ENCODE measurements at places on chromosomes 4 and X.

DNA sequence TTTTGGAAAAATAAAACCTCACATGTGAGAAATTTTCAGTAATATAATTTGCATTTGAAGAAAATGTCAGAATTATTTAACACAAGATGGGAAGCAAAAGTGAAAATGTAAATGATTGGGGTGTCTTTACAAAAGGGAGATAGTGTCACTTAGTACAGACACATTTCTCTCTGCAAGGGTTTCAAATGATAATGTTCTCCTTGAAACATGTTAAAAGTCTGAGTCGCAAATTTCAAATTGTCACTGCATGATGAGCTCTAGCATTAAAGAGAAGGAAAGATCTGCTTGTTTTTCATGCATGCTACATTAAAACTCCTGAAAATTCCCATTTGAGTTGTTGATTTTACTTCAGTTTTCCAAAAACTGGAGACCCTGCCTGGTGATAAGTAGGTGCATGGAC is 122.0 kb upstream of the LDB2 start:
- DNase-seq, result no peak

DNA sequence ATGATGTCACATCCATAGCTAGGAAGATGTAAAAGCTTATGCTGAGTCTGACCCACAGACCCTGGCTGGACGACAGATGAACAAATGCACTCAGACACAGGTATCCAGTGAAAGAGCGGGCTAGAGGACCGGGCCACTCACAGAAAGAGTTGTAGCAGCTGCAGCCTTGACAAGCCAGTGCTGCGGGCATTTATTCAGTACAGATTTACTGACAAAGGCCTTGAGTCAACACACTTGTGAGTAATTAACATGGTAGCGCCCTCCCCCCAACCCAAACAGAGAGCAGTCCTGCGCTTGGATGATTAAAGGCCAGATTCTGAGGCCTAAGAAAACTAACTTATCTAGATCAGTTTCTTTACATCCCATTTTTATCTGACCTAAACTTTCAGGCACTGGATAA is 244.6 kb downstream of the SPANXN4 start:
- no peak for DNase-seq

- no peak for DNase-seq
Observed at GRCh38 chrX:130426531-130426930, 24.7 kb downstream of the RBMX2 start.

- DNase-seq, result no peak
Observed at GRCh38 chrX:81527881-81528440, 326.1 kb downstream of the SH3BGRL start.

GRCh38 chrX:19075754-19076153 is 46.5 kb downstream of the ADGRG2 start:
- no peak for DNase-seq

GRCh38 chr4:914531-914930 is 17.6 kb downstream of the GAK start:
- no peak for DNase-seq
